Fibroblast of the aortic adventitia (primary cell): ENCODE measurements at places on chromosomes 11 and 22.

GRCh38 chr11:890794-891540, 19.6 kb downstream of the CHID1 start:
- DNase-seq: no peak

DNA sequence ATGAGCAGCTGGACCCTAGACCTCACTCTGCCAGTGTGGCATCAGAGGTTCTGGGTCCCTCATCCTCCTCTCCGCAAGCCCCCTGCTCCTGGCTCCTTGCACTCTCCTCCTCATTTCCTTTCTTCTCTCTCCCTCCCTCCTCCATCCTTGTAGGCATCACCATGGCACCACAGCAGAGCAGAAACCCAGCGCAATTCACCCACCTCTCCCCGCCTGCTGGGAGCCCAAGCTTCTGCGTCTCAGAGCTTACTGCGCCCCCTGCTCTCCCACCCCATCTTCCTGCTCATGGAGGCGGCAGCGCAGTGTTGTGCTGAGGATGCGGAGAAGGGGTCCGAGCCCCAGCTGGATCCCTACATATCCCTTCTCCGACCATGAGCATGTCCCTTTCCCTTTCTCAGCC, 1.7 kb downstream of the CHRM1 start:
- DNase-seq: no peak

- no peak for DNase-seq
These were observed 136.3 kb downstream of the ETS1 start for GRCh38 chr11:128450882-128451651.

DNA sequence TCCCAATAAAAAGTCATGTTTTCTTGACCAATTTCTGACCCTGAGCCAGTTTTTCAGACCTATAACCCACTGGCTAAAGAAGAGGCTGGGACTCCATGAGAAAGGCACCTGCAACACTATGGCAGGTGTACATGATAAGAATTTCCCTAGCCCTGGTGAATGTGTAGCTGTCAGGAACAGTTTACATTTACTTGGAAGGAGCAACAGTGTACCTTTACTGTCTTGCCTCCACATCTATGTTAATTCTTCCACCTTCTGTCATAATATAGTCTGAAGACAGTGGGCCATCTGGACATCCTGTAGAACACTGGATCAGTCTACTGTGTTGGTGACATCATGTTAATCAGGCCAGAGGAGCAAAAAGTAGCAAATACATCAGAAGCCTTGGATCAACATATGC, 72.1 kb upstream of the CD82 start:
- no peak for DNase-seq

GRCh38 chr11:76073724-76074123, 132.6 kb downstream of the WNT11 start:
- peak; percentile 91 for DNase-seq

DNA sequence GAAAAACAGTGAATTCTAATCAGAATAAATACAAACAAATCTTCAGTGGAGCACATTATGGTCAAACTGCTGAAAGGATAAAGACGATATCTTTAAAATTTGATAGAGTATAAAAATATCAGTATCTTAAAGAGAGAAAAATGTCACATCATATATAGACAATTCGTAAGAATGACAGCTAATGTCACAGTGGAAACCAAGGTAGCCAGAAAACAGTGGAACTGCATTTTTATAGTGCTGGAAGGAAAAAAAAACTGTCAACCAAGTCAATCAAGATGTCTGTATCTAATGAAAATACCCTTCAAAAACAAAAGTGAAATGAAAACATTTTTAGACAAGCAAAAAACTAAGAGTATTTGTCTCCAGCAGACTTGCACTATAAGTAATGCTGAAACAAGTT, 73.4 kb upstream of the HMGXB4 start:
- no peak for DNase-seq

- DNase-seq: peak; percentile 96
These were observed 161.7 kb downstream of the ATG16L2 start for GRCh38 chr11:72975778-72976521.

GRCh38 chr11:35838071-35838470, 105.8 kb upstream of the LDLRAD3 start:
- DNase-seq: no peak

GRCh38 chr11:68803766-68804165, 38.0 kb downstream of the CPT1A start:
- no peak for DNase-seq

DNA sequence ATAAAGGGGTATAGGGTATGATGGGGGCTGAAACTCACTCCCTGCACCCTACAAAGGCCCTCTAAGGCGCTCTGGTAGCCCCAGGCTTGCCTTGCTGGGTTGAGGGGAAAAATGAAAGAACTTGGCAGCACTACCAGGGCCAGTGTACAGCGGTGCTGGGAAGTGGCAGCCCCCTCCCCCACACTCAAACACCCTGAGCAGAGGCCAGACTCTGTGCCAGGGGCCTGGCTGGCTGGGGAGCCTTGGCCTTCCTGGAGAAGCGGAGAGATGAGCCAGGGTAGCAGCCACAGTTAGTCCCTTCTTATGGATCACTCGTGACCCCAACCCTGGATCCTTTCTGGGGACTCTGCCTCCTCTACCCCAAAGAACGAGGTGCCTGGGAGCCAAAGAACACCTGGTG, 2.7 kb downstream of the TMEM134 start:
- DNase-seq: no peak

DNA sequence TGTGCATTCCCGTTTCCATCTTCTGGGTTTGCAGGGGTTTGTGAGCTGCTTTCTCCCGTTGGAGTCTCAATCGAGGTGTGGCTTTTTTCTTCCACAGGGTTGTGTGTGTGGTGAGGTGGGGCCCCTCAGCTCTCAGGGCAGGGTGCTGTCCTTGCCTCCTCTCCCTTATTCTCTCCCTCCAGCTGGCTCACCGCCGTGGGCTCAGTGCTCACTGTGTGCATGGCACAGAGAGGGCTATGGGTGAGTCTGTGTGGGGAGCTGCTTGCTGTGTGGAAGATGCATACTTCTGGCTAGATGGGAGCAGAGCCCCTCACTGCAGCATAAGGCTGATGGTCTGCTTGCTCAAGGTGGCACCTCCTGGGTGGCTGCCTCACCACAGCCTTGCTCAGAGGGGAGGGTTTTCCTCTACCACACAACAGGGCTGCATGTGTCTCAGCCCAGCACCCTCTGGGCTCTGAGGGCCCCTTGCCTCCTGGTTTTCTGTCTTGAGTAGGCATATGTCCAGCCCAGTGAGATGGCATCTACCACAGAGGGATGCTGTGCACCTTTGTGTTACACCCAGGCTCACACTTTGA, 203.1 kb upstream of the B3GAT1 start:
- no peak for DNase-seq

- DNase-seq: no peak
These were observed 1.9 kb downstream of the MUC5B start for GRCh38 chr11:1224491-1225385.

DNA sequence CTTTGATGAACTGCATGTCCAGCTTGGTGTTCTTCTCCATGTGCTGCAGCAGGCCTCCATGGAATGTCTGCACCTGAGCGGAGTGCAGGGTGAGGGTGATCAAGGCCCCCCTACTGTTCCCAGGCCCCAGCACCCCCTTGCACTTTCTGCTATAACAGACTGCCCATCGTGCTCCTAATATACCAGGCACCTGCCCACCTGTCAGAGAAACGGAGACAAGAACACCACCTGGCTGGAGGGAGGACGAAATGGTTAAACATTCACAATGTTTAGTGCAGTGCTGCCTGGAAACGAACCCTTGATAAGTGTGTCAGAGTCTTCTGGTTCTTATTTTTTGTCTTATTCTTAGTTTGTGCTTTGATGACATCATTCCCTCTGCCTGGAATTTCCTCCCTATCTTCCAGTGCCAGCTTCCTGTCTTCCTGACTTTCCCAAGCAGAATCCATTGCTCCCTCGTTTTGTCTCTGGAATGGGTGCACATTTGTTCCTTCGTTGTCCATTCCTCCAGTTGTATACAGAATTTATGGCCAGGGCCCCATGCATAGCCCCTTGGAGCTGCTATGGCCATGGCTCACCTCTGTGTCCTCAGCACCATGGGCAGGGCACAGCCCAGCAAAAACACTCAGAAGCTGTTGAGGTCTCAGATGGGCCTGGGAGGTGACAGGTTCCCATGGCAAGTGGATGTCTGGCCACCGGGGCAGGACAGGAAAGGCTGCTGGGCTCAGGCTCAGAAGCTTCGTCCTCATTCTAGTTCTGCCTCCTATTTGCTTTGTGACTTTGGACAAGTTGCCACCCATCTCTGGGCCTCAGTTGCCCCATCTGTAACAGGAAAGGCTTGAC, 11.9 kb downstream of the BAIAP2L2 start:
- DNase-seq: peak; percentile 81

GRCh38 chr11:111565114-111565720, 24.7 kb downstream of the LAYN start:
- peak; percentile 89 for DNase-seq

DNA sequence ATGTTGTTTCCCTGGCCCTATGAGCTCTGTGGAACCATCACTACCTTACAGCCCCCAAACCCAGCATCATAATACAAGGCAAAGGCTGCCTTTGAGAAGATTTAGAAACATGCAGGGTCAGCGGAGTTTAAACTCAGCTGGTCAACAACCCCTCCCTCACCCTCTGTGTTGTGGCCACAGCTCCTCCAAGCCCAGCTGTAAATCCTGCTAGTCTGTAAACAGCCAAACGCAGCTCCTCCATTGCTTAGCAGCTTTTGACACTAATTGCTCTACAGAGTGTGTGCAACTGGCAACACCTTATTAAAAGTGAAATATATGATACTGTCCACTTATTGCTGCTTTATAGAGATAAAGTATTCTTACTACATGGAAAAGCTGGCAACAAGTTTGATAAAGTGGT, 29.1 kb downstream of the OPCML start:
- DNase-seq: no peak

DNA sequence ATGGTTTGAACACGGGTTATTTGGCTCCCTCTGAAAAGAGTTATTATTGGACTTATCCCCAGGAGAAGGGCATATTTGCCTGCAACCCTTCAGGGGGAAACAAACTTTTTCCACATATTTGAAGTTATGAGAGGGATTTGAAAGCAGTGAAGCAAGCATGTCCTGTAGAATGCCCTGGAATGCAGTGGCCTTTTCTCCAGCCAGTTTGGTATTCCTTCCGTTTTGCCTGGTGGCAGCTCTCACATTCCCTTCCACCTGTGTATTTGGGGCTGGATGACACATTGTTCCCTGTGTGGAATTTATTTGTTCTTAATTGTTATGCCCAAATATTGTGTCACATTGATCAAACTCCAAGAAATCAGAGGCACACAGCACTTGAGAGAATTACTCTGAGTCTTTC, 59.0 kb downstream of the OSBP2 start:
- no peak for DNase-seq

GRCh38 chr11:77090046-77090372, 12.6 kb upstream of the OMP start:
- no peak for DNase-seq

GRCh38 chr22:37842015-37842793, 1.9 kb downstream of the ANKRD54 start:
- no peak for DNase-seq

DNA sequence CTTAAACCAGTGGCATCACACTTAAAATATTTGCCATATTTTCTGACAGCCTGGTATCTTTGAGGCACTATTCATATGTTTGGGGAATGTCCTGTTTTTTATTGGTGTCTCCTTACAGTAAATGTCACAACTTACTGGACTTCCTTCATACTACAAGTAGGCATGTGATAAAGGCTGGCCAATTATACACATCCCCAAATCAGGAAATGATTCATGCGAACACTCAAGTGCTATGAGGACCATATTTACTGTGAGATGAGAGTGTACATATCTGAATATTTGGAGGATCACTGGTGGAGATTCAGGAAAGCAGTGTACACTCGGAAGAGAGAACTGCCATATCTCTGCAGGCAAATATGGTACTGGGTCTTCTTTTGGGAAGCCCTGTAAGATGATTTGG, 913.8 kb upstream of the CHORDC1 start:
- no peak for DNase-seq

GRCh38 chr11:12767027-12767426, 92.8 kb downstream of the TEAD1 start:
- peak; percentile 58 for DNase-seq

GRCh38 chr11:72823105-72823804, 9.0 kb downstream of the ATG16L2 start:
- DNase-seq: no peak

DNA sequence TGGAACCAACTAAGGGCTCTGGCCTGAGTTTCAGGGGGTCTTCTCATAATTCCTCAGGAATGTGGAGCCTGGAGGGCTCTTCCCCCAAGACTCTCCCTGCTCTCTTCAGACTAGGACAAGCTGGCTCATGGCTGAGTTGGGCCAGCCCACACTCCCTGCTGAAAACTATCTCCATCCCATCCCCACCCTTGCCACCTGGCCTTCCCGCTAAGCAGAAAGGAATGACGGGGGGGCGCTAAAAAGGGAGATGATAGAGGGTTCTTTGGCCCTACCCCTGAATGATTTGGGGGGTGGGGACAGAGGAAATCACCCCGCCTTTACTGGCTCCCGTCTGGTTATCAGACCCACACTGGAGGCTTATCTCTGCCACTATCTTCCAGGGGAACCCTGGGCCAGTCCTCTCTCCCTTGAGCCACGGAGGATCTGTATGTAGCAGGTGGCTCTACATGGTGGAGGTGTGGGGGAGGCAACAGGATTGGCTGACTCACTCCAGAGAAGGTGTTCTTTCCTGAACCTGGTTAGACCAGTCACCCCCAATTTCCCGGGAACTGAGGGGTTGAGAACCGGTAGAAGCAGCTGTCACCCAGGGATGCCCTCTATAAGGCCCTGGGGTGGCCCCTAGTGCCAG, 5.7 kb downstream of the SMTN start:
- no peak for DNase-seq

DNA sequence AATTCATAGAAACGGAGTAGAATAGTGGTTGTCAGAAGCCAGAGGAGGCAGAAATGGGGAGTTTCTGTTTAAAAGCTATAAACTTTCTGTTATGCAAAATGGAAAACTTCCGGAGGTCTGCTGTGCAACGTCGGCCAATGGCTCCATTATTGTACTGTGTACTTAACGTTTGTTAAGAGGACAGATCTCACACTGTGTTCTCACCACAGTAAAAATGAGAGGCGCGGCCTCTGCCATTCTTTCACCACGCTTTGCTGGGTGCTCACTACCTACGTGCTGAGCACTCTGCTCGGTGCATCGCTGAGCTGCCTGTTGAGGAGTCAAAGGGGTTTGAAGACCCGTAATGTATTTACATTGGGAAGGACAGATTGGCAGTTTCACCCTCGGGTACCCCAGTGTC, 218.8 kb upstream of the B3GAT1 start:
- no peak for DNase-seq

DNA sequence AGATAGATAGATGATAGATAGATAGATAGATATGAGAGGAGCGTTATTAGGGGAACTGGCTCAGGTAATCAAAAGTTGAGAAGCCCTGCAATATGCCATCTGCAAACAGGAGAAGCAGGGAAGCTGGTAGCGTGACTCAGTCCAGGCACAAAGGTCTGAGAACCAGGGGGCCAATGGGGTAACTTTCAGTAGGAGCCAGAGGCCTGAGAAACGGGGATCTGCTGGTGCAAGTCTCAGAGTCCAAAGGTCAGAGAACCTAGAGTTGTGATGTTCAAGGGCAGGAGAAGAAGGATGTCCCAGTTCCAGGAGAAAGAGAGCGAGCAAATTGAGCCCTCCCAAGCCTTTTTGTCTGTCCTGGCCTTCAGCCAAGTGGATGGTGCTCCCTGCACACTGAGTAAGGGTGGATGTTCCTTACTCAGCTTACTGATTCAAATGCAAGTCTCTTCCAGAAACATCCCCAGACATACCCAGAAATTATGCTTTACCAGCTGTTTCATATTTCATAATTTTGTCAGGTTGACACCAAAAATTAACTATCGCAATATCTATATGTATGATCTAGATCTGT, 87.8 kb upstream of the SLC22A12 start:
- DNase-seq: no peak

GRCh38 chr11:124329787-124330478, 9.9 kb upstream of the OR8D2 start:
- DNase-seq: peak; percentile 25
